ENCODE measurements at places on chromosomes 4 and X.

DNA sequence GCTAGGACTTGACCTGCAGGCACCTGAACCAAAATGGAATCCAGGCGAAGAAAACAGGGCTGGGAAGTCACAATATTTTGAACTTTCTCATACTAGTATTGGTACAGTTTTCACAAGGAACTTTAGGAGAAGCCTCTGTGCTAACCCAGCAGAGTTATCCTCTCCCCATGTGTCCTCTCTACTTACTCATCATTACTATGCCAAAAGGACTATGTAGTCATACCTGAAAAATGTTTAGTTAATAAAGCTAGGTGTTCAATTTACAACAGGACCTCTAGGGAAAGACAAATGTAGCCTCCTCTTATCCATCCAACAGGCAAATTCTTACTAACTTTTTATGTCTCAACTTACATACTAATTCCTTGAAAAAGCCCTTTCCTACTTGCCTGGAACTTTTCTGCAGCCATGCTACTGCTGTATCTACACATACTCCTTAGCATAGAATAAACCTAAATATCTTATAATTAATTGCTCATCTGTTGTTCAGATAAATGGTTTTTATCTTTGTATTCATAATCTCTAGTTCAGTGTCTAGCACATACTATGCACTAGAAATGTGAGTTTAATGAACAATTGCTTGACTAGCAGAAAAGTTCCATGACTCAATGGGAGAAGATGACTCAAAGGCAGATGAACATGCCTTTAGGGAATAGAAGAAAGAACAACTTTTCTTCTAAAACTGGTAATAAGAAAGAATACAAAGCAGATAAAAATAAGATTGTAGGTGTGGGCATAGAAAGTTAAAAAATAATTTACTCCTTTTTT is 215.5 kb upstream of the VEGFC start:
- peak; percentile 10 for DNase-seq

DNA sequence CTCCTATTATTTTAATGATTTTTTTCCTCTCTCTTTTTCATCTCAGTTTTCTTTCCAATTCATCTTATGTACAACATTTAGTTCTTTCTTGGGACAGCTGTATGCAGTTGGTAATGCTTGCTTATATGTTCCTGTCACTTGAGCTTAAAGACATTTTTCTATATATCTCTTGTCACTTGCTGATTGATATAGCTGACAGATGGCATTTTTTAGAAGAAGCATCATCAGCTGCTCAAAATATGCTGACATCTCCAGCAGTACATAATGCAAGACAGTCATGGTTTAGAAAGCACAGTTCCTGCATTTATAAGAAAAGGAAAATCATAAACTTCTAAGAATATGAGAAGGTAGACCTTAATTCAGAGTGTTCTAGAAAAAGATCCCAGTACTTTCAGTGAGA is 56.5 kb downstream of the DCAF8L1 start:
- no peak for DNase-seq

DNA sequence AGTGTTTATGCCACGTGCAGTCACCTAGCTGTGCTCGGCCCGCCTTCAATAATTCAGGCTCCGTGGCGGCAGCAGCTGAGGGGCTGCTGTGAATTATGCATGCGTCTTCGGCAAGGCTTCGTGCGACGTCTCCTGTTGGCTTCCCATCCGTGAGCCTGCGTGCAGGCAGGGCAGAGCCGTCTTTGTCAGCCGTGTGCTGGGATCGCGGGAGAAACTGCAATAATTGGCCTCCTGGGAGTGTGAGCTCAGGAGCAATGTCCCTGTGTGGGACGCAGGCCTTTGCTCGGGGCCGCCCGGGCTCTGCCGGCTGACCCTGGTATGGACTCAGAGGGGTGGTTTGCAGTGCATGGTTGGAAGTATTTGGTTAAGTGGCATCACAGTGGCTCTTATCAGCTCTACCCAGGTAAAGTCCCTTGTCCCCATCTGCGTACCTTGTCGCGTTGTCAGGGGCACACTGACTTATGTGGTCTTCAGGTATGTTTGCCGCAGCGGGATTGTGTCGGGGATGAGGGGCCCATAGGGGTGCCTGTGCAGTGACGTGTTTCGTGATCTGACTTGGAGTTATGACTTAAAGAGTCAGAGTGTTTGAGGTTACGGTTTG is 34.5 kb upstream of the HGFAC start:
- no peak for DNase-seq

DNA sequence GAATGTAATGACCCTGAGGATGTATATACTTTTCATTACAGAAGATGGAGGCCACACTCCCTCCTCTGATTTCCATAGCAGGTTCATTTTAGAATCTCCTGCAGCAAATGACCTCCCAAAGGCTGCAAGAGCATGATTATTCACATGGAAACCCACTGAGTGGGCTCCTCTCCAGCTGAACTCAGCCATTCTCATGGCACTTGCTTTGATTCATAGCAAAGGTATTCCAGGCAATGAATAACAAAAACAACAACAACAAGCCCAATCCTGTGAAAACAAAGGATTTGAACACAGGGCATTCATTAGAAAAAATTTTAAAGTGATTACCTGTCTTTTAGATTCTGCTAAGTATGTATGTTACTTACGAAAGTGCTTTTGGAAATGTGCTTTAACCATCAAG is 894.0 kb upstream of the FRG1 start:
- DNase-seq: peak; percentile 44

DNA sequence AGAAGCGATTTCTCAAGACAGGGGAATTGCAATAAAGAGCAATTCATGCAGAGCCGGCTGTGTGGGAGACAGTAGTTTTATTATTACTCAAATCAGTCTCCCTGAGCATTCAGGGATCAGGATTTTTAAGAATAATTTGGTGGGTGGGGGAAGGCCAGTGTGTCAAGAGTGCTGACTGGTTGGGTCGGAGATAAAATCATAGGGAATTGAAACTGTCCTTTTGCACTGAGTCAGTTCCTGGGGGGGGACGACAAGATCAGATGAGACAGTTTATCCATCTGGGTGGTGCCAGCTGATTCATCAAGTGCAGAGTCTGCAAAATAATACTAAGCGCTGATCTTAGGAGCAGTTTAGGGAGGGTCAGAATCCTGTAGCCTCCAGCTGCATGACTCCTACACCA is 502.4 kb downstream of the NLGN4X start:
- peak; percentile 23 for DNase-seq

GRCh38 chrX:51889851-51890250 is 3.6 kb upstream of the MAGED1 start:
- no peak for DNase-seq

DNA sequence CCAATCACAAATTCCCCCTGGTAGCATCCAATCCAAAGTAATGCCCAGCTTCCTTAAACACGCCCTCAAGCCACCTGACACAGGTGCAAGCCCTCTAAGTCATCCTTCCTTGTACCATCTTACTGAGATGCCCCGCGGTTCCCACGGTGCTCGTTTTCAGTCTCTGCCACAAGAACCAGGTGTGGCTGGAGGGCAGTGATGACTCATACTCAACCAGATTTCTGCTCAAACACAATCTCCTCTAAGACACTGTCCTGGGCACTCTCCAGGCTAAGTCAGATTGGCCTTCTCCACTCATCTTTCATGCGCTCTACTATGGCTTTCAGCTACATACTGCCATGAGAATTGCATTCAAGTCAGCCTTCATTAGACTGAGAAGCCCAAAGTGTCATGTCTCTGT is 3.5 kb downstream of the SH3KBP1 start:
- no peak for DNase-seq

Measured in fibroblast of villous mesenchyme (primary cell).